Mesothelial cell of epicardium (in vitro differentiated cells): ENCODE measurements at places on chromosomes 2 and 18.

DNA sequence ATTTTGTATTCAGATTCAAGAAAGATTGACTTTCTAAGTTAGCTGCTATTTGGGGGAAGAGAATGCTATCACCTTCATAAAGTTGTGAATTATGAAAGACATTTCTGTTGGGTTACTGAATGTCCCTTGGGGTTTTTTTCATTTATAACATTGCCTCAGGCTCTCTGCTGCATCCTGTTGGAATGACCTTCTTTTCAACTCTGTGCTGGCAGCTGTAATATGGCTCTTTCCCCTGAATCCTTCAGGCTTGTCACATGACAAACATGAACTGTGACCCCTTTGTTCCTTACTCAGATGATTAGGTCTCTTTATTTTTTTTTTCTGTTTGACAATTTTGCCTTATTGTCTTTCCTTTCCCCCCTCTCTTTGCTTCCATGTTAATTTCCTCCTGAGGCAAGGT lies 159.8 kb downstream of the TAF4B start:
- peak overlapping the region; percentile 87 for H3K27ac ChIP-seq
- DNase-seq: no peak
- no peak overlapping the region for H3K4me3 ChIP-seq
- H3K4me1 ChIP-seq: peaks cover 30% of the 10 kb centered on the region
- no peaks in the 10 kb centered on the region for H3K36me3 ChIP-seq

GRCh38 chr18:35153609-35154272 lies 87.1 kb upstream of the ZNF397 start:
- H3K36me3 ChIP-seq: peaks cover 7% of the 10 kb centered on the region
- H3K4me1 ChIP-seq: no peaks in the 10 kb centered on the region
- no peak overlapping the region for H3K27ac ChIP-seq
- no peak overlapping the region for H3K4me3 ChIP-seq
- H3K27me3 ChIP-seq: peaks cover 9% of the 10 kb centered on the region

DNA sequence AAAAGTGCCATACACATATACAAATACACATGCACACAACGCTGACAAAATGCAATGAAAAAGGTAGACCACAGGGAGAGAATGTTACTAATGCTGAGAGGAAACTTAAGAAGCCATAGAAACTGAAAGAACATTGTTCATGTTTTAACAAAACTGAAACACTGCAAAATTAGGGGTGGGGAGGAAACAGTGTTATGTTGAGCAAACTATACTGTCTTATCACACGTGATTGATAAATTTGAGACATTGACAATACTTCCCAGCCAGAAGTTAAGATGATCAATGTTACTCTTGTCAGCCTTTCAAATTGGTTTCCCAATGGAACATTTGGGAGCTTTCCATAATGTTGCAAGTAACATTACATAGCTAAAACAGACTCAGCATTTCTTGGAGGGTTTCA lies 165.5 kb downstream of the L3MBTL4 start:
- no peak overlapping the region for H3K27ac ChIP-seq
- H3K27me3 ChIP-seq: no peaks in the 10 kb centered on the region
- H3K4me1 ChIP-seq: peaks cover 4% of the 10 kb centered on the region
- DNase-seq: no peak

- DNase-seq: no peak
- H3K4me3 ChIP-seq: no peak overlapping the region
- H3K4me1 ChIP-seq: peaks cover 5% of the 10 kb centered on the region
- H3K36me3 ChIP-seq: no peaks in the 10 kb centered on the region
- no peaks in the 10 kb centered on the region for H3K27me3 ChIP-seq
- no peak overlapping the region for H3K27ac ChIP-seq
These were observed 127.5 kb downstream of the CD8B2 start for GRCh38 chr2:106614511-106615291.

DNA sequence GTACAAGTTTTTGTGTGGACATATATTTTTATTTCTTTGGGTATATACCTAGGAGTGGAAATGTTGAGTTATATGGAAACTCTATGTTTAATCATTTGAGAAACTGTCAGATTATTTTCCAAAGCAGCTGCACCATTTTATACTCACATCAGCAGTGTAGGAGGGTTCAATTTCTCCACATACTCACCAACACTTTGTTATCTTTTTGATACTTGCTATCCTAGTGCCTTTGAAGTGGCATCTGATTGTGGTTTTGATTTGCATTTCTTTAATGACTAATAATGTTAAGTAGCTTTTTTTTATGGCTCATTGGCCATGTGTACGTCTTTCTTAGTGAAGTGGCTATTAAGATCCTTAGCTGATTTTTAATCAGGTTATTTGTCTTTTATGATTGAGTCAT lies 64.7 kb upstream of the SLC8A1 start:
- DNase-seq: no peak
- H3K36me3 ChIP-seq: no peaks in the 10 kb centered on the region
- peaks cover 11% of the 10 kb centered on the region for H3K4me1 ChIP-seq
- H3K27ac ChIP-seq: no peak overlapping the region
- no peaks in the 10 kb centered on the region for H3K27me3 ChIP-seq
- no peak overlapping the region for H3K4me3 ChIP-seq

DNA sequence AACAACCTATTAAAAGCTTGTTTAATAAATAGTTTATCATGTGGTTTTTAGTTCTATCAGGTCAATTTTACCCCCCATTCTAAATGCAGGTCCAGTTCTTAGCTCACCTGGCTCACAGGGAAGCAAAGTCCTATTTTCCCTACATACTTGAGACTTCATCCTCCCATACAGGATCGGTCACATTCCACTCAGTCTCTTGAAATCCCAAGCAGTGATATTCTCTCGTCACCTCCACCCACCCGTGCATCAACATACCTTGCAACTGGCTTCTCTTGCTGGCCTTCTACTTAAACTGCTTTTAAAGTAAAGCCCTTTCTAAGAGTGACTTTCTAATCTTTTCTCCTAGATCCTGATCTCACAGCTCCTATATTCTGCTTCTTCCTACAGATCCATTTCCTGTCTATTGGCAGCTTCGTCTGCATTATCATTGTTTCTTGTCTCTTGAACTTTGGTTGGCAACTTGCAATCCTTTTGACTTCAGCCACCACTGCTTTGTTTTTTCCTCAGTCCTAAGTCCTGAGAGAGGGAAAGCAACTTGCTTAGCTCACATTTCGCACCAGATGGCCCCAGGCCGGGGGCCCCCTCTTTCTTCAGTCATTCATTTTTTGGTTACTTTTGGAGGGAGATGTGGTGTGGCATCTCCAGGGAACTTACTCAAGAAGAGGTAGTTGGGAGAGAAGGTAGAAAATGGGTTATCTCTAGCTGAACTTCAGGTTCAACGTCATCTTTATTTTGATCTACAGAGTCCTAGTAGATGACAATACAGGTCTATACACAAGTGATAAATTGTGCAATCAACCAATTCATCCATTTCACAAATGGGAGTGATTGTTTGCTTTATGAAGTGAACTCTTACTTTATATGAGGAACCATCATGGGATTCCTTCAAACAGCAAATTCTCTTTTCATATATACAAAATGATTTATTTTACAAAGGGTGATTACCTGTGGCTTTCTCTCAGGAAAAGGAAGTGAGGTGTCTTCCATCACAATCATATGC lies 23.9 kb upstream of the NCOA1 start:
- H3K36me3 ChIP-seq: no peaks in the 10 kb centered on the region
- H3K27ac ChIP-seq: peak overlapping the region; percentile 33
- no peak for DNase-seq
- H3K4me3 ChIP-seq: no peak overlapping the region

DNA sequence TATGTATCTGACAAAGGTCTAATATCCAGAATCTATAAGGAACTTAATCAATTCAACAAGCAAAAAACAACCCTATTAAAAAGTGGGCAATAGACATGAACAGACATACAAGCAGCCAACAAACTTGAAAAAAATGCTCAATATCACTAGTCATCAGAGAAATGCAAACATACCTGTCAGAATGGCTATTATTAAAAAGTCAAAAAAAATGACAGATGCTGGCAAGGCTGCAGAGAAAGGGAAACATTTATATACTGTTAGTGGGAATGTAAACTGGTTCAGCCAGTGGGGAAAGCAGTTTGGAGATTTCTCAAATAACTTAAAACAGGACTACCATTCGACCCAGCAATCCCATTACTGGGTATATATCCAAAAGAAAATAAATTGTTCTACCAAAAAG lies 21.6 kb downstream of the SESTD1 start:
- H3K27ac ChIP-seq: no peak overlapping the region
- peaks cover 21% of the 10 kb centered on the region for H3K4me1 ChIP-seq
- no peaks in the 10 kb centered on the region for H3K27me3 ChIP-seq
- no peak for DNase-seq
- no peak overlapping the region for H3K4me3 ChIP-seq
- H3K36me3 ChIP-seq: peaks cover 23% of the 10 kb centered on the region

DNA sequence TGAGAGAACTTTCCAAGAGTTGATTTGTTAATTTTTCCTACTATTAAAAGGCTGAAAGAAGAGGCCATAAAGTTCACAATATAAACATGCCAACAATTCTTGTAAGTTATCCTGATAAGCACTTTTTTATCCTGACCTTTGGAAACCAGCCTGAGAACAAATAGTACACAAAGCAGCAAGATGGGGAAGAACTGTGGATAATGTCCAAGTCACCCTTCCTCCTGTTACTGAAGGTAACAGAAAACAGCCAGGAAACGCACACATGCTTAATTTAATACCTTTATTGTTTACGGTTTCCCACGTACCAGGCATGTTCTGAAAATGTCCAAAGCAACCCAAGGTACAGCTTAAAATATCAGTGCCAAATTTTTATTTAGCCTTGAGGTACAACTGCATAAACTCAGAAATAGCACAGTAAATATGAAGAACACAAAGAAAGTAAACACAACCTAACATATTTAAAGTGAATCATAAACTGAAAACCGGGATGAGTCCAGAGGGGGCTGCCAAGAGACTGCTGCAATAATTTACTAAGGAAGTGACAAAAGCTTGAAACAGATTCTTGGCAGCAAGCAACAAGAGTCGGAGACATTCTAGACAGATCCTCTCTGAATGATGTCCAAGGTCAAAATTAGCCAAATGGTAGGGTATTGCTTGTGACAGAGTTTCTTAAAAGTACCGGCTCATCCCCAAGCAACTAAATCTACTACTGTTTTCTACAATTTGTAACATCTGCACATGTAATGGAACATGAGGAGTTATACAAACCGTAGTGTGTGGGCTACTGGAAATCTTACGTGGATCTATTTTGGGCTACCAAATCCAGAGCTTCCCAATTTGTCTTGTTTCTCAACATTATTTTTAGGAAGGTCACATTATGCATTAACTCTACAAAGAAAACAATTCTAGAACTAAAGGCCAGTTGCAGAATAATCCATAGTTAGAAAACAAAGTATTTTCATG lies 93.2 kb downstream of the CABYR start:
- peaks cover 20% of the 10 kb centered on the region for H3K36me3 ChIP-seq
- DNase-seq: no peak
- peaks cover 33% of the 10 kb centered on the region for H3K4me1 ChIP-seq
- H3K27me3 ChIP-seq: no peaks in the 10 kb centered on the region
- no peak overlapping the region for H3K27ac ChIP-seq

DNA sequence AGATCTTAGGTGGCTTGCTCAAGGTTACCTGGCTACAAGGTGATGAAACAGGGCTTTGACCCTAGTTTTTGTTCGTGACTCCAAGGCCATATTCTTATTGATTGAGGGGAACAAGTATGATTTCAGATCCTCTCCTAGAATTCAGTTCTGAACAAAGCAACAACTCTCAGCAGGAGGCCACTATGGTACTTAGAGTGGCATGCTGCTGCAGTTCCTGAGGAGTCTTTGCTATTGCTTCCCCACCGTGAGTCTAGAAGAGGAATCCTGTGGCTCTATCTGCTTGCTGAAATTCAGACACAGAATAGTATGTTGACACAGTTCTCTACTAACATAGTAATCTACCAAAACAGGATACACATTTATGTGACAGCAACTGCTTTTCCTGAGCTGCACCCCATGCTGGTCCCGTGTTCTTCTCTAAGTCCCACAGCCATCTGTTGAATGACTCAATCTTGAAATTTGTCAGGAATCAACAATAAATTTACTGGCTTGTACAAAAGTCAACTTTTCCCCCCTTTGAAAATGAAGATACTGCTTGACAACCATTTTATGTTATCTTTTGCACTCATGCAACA lies 4.1 kb downstream of the TGFBRAP1 start:
- no peaks in the 10 kb centered on the region for H3K36me3 ChIP-seq
- H3K27ac ChIP-seq: peak overlapping the region; percentile 95
- no peak overlapping the region for H3K4me3 ChIP-seq
- H3K27me3 ChIP-seq: no peaks in the 10 kb centered on the region
- H3K4me1 ChIP-seq: peaks cover 45% of the 10 kb centered on the region

DNA sequence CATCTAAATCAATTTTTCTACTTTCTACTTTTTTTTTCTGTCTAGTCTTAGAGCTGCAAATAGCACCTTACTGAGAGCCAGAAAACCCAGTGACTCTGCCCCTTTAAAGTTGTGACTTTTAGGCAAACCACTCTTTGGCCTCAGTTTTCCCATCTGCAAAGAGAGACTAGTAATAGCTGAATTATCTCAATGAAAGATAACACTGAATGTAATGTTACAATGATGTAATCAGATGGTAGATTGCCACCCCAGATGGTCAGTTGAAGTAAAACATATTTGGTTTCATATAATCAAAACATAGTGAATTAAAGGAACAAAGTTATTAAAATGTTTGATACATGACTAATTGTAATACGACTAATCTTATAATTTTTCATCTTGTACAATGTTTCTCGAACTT lies 5.0 kb upstream of the APCDD1 start:
- no peaks in the 10 kb centered on the region for H3K36me3 ChIP-seq
- H3K27ac ChIP-seq: no peak overlapping the region
- peaks cover 26% of the 10 kb centered on the region for H3K4me1 ChIP-seq
- no peak overlapping the region for H3K4me3 ChIP-seq

- H3K36me3 ChIP-seq: peaks cover 16% of the 10 kb centered on the region
- peak overlapping the region; percentile 52 for H3K27ac ChIP-seq
- no peak for DNase-seq
- H3K4me1 ChIP-seq: peaks cover 47% of the 10 kb centered on the region
These were observed 346.3 kb upstream of the TNP1 start for GRCh38 chr2:217206016-217206725.

GRCh38 chr18:64474255-64474654 lies 325.4 kb upstream of the LINC00305 start:
- H3K36me3 ChIP-seq: no peaks in the 10 kb centered on the region
- no peak overlapping the region for H3K4me3 ChIP-seq
- H3K27me3 ChIP-seq: no peaks in the 10 kb centered on the region
- H3K27ac ChIP-seq: no peak overlapping the region

DNA sequence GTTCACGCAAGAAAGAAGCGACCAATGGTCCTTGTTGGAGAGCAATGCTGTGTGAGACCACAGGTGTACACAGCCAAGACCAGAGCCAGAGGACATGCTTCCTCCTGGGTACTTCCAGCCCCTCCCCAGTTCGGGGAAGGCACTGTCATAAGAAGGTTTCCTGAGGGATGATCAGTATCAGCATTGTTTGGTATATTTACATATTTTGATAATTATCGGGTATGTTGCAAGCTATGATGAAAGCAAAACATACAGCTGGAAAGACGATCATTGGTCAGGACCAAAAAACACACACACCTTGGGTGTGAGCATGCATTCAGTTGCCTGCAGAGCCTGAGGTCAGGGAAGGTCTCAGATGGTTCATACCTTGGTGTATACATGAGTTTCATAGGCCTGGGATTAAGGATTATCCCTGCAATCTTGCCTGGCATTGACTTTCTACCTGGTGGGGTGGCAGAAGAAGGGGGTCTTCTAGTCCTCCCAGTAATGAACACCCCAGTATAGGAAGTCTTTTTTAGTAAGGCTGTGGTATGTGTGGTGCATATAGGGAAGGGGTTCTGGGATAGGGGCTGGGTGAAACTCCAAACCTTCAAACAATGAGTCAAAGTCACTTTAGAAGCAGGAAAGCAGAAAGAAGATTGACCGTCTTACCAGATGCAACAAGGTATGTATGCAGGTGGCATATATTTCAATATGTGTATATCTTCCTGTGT lies 2.9 kb downstream of the SERPINB2 start:
- DNase-seq: no peak
- H3K27ac ChIP-seq: no peak overlapping the region
- H3K36me3 ChIP-seq: no peaks in the 10 kb centered on the region
- H3K4me1 ChIP-seq: peaks cover 4% of the 10 kb centered on the region
- H3K4me3 ChIP-seq: no peak overlapping the region
